ENCODE measurements at places on chromosomes 16 and 17.

DNA sequence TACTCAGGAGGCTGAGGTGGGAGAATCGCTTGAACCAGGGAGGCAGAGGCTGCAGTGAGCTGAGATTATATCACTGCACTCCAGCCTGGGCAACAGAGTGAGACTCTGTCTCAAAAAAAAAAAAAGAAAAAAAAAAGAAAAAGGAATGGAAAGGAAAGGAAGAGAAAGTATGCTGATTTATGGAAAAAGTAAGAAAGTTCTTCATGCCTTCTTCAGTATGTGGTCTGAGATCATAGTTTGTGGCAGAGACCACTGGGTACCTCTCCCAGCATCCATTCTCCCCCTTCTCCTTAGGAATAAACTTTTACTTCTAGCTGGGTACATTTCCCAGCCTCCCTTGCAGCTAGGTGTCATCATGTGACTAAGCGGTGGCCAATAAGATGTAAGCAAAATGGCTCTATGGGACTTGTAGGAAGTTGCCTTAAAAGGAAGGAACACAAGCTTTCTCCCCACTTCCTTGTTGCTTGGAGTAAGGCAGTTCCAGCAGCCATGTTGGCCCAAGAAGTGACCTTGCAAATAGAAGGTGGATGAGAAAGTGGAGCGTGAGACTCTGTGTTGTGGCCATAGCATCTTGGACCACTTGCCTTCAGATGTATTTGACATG lies 26.1 kb upstream of the XPO6 start:
- no peak for DNase-seq

- DNase-seq: no peak
These were observed 152.4 kb downstream of the ABCC12 start for GRCh38 chr16:48003206-48003907.

DNA sequence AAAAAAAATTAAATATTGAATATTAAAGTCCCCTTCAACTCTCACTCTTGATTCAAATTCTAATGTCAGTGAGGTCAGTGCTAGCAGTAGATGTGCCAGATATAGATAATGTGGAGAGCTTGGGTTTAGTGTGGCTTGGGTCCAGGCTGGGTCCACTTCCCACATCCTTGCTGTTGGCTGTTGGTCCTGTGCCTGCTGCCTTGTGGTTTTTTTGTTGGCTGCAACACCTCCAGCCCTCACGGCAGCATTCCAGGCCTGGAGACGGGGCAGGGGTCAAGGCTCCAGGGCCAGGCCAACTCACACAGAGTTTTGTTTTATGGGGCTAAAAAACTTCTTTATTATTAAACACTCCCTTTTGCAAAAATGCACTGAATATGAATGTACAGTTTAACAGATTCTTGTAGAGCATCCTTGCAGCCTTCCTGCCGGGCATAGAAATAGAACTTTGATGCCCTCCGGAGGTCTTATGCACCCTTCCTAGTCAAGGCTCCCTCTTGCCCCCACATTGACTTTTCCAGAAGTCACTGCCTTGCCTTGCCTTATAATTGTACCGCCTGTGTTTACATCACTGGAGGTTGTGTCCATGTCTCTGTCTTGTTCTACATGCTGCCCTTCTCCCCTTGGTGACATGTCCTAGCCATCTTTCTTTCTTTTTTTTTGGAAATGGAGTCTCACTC lies 25.5 kb upstream of the MYO15B start:
- no peak for DNase-seq

GRCh38 chr16:11283820-11284248 lies 2.7 kb upstream of the PRM1 start:
- DNase-seq: no peak

GRCh38 chr17:51354936-51355335 lies 94.6 kb downstream of the UTP18 start:
- no peak for DNase-seq

GRCh38 chr16:54417384-54417783 lies 130.8 kb upstream of the IRX3 start:
- no peak for DNase-seq

GRCh38 chr16:72500545-72500944 lies 328.6 kb upstream of the PMFBP1 start:
- no peak for DNase-seq

- DNase-seq: no peak
These were observed 188.0 kb upstream of the GSE1 start for GRCh38 chr16:85425074-85425662.

DNA sequence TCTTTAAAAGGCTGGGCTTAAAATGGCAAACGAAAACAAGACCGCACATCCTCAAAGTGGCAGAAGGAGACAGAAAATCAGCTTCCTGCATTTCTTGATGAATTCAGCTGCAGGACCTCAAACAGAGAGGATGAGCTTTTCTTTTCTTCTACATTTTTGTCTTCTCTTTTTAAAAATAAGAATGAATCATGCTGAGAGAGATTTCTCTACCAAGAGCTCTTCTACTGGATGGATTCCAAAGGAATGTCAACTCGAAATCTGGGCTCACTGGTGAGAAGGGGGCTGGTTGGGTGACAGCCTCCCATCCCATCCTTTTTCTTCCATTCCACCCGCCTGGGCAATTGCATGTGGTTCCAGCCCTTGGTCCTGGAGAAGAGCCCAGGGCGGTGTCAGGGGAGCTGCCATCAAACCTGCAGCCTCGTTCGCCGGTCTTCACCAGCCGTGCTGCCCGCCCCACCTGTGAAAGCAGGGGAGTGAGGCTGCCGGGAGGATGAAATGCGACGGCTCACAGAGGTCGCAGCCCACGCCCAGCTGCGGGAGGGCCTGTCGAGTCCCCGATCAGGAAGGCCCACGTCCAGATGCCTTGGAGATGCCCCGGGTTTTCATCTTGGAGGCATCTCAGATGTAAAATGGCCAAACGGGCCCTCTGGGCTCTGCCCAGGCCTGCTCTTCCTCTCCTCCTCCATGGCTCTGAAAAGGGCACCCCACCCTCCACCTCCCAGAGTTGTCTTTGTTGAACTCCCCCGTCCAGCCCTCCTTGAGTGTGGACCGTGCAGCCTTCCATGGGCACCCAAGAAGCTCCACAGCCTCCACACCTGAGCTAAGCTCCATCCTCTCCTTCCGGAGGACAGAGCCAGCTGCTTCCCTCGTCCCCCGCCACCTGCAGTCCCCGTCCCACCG lies 121.9 kb downstream of the FOXL1 start:
- DNase-seq: no peak

DNA sequence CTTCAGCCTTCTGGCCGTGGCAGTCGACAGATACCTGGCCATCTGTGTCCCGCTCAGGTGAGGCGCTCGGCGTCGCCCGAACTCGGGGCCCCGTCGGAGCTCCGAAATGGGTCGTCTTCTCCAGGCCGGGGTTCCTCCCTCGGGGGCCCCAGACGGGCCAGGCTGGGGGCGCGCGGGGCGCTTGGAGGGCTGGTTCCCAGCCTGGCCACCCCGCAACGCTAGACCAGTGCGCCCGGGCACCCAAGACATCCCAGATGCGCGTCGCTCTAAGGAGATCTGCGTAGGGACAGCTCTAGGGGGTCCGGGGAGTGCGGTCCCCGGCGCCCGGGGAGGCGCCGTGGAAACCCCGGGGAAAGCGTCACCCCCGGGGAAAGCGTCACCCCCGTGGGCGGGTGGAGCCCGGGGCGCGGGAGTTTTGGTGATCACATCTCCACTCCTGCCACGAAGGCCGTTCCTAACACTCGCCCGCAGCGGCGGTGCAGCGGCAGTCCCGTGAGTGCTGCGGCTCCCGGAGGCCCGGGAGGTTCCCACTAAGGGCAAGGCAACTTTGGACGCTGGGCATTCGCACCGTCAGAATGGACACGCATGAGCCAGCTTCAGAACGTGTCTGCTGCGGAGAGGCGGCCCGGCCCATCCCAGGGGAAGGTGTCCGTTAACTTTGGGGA lies 729 bp downstream of the ADORA2B start:
- no peak for DNase-seq

GRCh38 chr17:60416368-60416925 lies 5.8 kb upstream of the CHCT1 start:
- DNase-seq: no peak

GRCh38 chr17:65109990-65110680 lies 27.0 kb upstream of the RGS9 start:
- no peak for DNase-seq

GRCh38 chr16:16150117-16150877 lies 73.0 kb downstream of the ABCC6 start:
- no peak for DNase-seq

DNA sequence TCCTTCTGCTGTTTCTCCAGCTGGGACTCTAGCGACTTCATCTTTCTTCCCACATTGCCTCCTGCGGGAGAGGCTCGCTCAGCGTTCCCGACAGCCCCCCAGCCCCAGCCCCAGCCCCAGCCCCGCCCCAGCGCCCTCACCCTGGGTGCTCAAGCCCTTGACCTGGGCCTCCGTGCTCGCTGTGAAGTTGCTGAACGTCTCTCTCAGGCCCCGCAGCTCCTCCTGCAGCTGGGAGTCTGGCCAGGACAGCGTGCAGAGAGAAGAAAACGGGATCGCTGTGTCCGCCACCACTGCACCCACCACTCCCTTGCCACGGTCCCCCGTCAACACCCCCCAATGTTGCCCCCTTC lies 2.4 kb downstream of the ASGR1 start:
- DNase-seq: no peak

DNA sequence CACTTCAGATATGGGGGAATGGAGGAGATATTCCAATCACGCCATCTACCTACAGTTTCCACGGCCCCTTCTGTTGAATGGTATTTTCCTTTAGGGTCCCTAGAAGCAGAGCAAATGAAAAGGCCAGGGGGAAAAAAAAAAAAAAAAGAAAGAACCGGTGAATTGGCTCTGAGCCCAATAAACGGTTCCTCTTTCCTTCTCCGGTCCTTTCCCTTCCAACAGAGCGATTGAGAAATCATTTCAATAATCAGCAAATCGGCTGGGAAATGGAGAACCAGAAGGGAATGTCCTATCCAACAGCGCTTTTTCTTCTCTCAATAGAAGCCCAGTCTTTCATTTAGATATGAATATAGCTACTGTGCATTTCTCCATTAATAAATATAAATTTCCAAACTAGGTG lies 26.8 kb upstream of the HOXB13 start:
- DNase-seq: no peak

- no peak for DNase-seq
These were observed 52.1 kb upstream of the GNG13 start for GRCh38 chr16:852451-853185.

- DNase-seq: no peak
These were observed 57.4 kb downstream of the HS3ST3A1 start for GRCh38 chr17:13544292-13544691.

DNA sequence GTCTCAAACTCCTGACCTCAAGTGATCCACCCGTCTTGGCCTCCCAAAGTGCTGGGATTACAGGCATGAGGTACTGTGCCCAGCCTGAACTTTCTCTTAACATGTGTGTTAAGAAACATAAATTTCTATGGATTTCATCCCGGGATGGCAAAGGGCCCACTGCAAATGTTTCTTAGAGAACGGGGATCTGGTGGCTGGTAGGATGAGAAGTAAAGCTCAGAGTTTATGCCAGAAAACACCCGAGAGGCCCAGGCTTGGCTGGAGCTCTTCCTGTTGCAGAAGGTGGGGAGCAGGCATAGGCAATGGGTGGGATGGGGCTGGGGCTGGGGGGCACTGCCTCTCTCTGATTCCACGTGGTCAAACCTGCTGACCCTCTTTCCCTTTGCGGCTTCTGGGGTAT lies 5.6 kb upstream of the CARHSP1 start:
- no peak for DNase-seq

DNA sequence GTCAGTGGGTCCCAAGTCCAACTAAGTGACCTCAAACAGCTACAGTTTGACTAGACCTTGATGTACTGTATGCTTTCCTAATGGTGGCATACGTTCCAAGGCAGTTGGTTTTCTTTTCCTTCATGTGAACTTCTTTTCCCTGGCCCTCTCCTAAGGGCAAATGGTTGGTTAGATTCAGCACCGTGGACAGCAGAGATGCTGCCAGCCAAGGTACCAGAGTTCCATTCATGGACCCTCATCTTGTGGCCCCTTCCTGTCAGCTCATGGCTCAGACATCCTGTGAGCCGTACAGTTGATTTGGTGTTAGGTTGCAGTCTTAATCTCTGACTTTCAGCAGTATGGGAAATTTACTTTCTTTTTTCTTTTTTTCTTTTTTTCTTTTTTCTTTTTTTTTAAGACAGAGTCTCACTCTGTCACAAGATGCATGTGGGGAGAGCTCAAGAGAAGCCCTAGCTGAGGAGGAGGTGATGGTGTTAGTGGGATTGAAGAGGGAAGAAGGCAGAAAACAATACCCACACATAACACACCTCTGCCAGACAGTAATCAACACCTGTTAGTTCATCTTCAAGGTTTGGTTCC lies 122.4 kb downstream of the USP31 start:
- DNase-seq: no peak

DNA sequence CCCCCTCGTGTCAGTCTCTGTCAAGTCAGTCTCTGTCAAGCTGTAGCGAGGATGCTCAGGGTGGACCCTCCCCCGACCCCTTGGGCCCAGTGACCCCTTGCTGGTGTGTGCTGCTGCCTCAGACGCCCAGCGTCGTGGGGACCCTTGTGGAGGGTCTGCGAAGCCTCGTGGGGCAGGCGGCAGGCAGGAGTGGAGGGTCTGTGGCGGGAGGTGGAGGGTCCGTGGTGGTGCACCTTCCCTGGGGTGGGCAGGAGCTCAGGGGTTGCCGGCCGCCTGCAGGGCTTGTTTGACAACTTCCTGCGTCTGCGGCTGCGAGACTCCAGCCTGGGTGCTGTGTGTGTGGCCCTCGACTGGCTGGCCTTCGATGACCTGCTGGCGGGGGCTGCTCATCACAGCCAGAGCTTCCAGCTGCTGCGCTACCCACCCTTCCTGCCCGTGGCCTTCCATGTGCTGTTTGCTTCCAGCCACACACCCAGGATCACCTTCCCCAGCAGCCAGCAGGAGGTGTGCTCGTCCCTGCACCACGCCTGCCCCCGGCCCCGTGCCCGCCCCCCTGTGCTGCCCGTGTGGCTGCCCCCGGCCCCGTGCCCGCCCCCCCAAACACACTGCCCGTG lies 5.6 kb downstream of the GNG13 start:
- no peak for DNase-seq

GRCh38 chr16:90020838-90021382 lies 1.7 kb upstream of the DBNDD1 start:
- no peak for DNase-seq
